ENCODE measurements at places on chromosomes 3 and 15.

GRCh38 chr15:28110481-28110881, 11.4 kb upstream of the OCA2 start:
- no peak for DNase-seq

GRCh38 chr3:126937973-126938372, 44.9 kb upstream of the PLXNA1 start:
- no peak for DNase-seq

DNA sequence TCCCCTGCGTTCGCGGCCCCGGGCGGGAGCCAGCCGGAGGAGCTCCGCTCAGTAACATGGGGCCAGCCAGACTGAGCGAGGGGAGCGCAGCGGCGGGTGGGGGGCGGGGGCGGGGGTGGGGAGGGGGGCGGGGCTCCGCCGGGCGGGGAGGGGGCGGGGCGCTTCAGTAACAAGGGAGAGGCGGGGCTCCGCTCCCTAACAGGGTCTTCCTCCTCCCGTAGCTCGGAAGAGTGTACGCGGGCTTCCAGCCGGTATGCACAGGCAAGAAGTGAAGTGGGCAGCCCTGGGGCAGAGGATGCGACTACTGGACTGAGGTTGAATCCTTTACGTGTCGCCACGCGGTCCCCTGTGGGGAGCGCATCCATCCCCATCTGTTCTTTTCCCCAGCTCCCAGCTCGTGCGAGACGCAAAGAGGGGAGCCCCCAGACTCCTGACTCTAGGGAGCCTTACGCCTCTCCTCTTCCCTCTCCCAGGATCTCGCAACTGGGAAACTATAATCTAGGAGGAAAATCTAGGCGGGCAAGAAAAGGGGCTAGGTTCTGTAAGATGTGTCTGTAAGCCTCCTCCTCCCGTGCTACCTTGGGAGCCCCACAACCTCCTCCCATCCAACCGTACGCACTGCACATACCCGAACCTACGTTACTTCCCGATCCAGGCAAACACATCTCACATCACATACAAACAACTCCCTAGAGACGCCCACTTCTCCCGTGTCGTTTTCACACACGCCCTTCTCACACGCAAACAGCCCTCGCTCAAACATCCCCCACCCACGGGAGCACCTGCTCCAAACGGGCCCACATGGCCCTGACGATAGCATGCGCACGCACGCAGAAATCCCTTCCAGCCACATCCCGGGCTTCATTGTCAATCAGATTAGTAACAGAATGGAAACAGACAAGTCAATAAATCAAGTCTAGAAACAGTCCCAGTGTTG, at the start of gene SHF:
SHF (minus strand) TSS at position 73 of the 937 bp plus-strand sequence; CDS start at position 58, 15 bp downstream.
- peak; percentile 75 for DNase-seq

DNA sequence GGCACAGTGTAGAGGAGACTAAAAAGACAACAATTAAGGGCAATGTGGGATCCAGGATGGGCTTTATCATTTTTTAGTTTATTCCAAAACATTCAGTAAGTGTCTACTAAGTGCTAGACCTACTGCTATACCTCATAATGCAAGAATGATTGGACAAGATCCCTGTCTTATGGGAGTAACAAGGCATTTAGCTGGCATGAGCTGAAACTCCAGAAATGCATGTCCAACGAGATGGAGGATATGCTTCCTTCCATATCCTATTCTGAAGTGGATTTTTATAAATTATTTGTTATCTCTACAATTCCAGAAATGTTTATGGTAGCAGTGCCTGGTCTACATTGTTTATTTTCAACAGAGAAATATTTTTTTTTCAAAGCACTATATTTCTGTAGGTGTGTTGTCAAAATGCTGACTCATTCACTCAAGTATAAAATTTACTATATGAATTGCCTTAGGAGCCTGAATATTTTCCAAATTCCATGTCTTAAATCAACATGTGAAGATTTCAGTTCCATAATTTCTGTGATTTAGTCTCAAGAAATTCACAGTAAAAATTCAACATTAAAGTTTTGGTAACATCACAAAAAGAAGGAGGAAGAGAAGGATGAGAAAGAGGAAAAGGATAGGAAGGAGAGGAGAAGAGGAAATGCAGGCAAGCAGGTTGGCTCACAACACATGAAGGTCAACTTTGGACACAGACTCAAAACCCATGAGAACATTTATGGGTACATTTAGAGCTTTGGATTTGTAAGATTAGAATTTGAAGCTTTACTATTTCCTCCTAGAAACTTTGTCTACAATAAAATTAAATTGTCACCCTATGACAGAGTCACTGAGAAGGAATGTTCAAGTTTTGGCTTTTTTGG, 88.6 kb downstream of the P3H2 start:
- peak; percentile 26 for DNase-seq

DNA sequence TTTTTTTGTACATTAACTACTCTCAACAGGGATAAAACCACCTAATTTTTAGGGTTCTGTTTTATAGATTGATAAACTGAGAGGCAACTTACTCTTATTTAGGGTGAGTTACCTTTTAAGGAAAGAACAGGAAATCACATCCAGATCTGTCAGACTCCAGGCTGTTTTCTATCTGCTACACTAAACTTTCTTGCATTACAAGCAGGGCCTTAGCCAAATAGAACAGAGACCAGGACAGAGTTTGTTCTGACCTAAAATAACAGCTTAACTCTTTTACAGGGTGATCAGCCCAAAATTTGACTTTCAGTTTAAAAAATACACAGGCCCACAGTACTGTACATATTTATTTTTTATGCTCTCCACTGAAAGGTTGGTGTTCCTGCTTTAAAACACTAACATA, 38.6 kb downstream of the SGO1 start:
- no peak for DNase-seq

DNA sequence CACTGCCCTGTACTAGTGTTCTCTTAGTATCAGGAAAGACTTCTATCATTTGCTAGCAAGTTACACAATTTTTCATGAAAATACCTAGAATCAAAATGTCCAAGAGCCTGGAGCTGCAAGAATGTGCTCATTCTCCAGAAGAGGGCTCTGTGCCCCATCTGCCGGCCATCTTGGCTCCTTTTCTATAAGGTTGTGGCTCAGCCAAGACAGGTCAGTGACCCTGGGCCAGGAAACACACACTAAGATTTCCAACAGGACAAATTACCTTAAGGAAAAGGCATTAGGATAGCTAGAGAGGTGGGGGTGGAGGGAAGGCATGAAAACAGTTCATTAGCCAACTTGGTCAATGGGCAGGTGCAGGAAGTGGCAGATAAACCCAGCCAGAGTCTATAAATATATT, 20.7 kb downstream of the TIMP4 start:
- DNase-seq: no peak

GRCh38 chr3:13145131-13145825, 72.0 kb upstream of the IQSEC1 start:
- DNase-seq: no peak
